ENCODE measurements at places on chromosomes 1 and 21.

- no peak for DNase-seq
Observed at GRCh38 chr1:204968951-204969350, 74.1 kb upstream of the CNTN2 start.

DNA sequence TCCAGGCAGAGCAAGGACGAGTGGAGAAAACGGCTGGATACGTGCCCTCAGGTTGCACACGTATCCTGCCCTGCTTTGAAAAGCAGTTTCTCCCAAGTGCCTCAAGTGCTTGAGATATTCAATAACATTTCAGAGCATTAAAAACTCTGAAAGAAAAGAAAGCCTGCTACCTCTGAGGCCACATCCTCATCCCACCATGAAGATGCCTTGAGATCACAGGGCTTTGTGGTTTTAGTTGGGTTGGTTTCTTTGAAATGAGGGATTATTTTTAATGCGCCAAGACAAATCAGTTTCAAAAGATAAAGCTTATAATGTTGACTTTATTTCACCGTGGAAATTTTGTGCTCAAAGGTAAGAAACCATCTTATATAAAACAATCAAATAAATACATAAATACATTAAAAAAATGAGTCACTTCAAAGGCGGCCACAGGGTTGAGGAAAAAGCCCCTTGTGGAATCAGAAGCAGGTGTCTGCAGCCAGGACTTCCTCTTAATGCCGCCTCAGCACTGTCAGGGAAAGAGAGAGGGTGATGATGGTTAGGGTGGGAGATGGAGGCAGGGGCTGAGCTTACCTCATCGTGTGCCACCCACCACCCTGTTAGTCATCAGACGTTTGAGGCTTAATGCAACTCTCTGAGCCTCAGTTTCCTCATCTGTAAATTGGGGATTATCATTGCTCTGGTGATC, 1.4 kb downstream of the NPPB start:
- no peak for DNase-seq

DNA sequence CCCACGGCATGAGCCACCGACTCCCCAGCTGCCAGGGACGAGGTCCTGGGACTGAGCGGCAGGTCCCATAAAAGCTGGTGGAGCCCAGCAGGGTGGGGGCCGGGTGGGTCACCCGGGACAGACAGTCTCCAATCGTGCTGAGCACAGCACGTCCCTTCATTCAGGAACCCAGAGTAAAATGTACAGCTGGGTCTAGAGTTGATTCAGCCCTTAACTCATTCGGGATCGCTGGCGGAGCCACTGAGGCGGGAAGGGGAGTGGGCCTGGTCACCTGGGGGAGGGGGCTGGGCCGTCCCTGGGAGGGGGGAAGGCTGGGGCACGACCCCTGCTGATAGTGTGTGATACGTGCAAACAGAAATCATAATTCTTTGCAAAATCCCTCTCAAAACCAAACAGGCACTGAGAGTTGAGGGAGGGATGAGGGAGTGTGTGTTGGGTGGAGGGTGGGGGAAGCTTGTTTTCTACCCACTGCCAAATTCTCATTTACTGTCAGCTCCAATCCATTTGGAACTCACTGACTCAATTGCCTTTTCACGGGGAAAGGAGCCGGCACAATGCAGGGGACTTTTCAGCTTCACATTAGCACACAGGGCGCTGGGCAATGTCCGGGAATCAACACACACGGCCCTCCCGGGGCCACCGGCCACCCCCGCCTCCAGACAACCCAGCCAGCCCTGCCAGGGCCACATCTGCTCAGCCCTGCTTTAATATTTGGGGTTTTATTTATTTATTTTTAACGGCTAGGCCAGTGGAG, 13.8 kb downstream of the CASZ1 start:
- peak; percentile 35 for DNase-seq

DNA sequence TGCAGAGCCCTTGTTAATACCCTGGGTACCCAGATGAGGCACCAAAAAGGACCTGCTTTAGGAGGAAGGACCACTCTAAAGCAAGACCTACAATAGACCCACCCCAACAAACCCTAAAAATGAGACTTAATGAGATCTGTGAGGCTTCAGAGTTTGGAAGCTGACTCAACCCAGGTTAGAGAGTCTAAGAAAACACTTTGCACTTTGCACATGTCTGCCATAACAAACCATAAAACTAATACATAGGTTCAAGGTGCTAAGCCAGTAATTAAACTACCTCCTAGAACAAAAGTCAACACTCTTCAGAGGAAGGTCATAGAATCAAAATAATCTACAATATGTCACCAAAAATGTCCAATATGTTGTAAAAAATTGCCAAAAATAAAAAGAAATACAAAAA, 124.7 kb upstream of the C1orf21 start:
- peak; percentile 30 for DNase-seq

GRCh38 chr1:18743233-18743632, 112.6 kb downstream of the PAX7 start:
- no peak for DNase-seq

DNA sequence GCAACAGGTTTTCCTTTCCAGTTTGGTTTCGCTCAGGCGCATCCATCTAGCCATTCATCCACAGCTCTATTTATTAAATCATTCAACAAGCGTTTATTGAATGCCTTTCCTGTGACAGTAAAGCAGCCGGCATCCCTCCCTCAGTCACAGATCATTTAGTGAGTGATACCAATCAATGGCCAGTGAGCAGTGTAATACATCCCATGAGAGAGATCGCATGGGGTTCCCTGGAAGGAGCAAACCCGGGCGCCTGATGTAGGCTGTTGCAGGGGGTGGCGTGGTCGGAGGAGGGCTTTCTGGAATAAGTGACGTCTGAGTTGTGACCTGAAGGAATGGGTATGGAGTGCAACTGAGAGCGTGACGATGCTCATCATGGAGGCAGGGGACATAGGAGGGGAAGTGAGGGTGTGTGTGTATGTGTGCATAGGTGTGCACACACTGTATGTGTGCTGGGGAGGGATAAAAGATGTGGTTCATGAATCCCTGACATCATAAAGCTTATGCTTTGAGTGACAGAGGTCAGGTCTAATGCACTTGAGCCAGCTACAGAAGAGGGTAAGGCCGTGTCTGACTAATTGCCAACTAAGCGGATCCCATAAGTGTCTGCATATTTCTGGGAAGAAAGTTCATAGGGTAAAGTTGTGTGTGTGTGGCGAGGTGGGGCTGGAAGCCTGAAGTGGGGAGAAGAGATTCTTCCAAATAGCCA, 6.6 kb downstream of the FCMR start:
- peak; percentile 18 for DNase-seq

Data from NCI-H1417 (cell line).